ENCODE measurements at places on chromosomes 12 and 14. TPM values are rescaled to one million over a fixed set of nuclear protein-coding genes. Genes with fewer than 3 reads are reported as not detected.

AQP6 gene
- total RNA-seq = 0.12 TPM

DEPDC4 gene
- 8.3 TPM for total RNA-seq

BCL11B gene
- 1.3 TPM for total RNA-seq

PRKCH gene
- total RNA-seq = 0.22 TPM

GDF11 gene
- total RNA-seq = 21.9 TPM

ITGB7 gene
- 0.43 TPM for total RNA-seq

CLEC4C gene
- total RNA-seq = not detected

OR4E2 gene
- not detected for total RNA-seq

YEATS4 gene
- total RNA-seq = 159 TPM

KRT3 gene
- not detected for total RNA-seq

TBC1D30 gene
- total RNA-seq = 9.7 TPM

COCH gene
- total RNA-seq = 31.1 TPM

P2RX2 gene
- 0.15 TPM for total RNA-seq

ING4 gene
- total RNA-seq = 135 TPM

TTC8 gene
- 22.6 TPM for total RNA-seq

KRT83 gene
- total RNA-seq = not detected

NAA30 gene
- 29.2 TPM for total RNA-seq
